ENCODE measurements at places on chromosomes 6 and 20.
A peak's percentile ranks its signal among the peaks of the same experiment; 100 is the strongest.

GRCh38 chr6:45001663-45002062 is 326.5 kb upstream of the RUNX2 start:
- no peak for DNase-seq

DNA sequence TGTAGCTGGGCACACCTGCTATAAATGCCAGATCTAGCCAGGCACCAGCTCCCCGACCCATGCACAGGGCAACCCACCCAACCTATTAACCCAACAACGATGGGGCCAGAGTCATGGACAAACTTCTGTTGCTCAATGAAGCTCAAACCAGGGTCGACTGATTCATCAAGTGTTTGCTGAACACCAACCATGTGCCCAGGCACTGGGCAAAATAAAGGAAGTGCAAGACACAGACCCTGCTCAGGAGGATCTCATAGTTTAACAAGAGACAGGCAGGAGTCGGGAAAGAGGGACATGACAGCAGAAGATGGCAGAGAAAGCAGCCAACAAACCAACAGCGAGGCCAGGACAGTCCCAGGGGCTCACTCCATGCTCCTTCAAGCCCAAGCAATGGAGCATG is 18.8 kb downstream of the KCNK5 start:
- no peak for DNase-seq

DNA sequence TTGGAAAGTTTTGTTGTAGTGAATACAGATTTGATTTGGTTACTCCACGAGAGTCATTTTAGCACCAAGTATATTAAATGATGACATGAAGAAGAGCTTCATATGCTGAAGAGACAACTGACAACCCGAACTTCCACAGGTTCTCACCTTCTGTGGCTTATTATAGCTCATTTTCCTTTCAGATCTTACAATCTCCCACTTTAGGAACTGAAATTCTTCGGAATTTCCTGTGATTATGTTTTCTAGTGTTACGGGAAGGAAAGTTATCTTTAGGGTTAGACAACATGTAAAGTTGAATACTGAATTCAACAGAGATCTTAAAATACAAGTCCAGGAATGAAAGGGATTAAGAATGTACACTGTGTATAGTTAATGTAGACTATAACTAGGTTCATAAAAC is 49.6 kb upstream of the TXNDC5 start:
- DNase-seq, result no peak

DNA sequence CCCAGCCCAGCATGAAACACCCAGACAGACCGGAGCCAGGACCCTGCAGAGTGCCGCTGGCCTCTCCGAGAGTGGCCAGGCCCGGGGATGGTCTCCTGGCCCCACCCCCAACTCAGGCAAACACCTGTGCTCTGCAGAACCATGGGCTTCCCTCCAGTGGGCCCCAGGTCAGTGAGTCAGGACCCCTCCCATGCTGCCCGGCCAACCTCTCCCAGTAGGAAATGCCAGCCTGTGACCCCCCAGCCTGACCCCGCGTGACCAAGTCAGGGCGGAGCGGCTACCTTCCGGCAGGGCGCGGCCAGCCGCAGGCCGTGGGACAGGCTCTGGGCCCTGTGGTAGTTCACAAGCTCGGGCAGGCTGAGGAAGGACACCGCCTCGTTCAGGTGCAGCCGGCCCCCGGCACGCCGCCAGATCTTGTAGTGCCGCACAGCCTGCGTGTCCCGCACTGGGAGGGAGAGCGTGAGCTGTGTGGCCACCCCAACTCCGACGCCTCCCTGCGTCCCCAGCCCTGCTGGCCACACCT is 3.2 kb downstream of the PTK6 start:
- DNase-seq, result no peak

DNA sequence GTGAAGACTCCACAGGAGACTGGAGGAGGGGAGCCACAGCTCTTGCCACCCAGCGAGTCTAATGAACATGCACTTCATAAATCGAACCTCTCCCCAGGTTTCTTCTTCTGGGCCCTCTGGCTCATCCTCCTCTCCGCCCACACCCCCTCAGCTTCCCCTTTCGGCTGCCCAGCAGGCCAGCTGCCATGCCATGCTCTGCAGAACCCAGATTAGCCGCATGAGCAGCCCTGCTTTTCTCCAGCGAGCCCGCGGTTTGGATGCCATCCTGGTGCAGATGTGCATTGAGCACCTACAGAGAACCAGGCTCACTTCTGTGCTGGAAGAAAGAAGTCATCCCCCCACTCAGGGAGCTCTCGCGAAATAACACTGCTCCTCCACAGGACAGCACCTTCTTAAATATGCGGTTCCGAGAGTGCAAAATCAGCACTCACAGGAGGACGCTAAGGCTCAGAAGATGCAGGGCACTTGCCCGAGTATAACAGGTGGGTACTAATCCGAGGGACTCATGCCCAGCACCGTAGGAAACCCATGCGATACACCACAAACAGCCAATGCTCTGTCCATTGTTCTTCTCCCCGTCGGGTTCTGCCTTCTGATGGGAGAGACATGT is 143.0 kb upstream of the THBS2 start:
- DNase-seq, result no peak

DNA sequence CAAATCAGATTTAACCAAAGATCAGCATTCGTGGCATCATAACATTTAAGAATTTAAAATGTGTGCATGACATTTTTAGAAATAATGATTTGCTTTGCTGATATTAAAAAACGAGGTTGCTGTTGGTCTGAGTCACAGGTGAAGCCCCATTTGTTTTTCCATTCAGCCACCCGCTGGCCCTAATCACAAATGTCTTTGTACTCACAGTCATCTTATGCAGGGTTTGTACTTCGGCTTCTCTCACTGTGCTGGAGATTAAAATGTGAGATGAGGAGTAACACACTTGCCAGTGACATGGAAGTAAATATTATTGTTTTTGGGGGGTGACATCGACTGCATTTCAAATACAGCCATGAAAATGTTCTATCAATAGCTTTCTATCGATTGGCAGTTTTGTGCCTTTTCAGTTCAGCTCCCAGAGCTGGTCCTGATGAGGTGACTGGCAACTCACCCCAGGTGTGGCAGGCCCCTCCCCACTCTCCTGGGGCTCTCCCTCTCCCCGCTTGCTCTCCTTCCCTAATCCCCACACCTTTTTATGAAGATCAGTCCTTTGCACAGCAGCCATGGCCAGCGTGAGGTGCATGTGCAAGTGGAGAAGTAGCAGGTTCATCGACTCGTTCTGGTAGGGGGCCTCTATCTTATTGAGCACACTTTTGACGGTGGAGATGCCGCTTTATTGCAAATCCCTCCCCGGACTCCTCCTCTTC is 58.8 kb upstream of the FUCA2 start:
- no peak for DNase-seq

- DNase-seq, result peak; percentile 90
Measured at GRCh38 chr6:32943864-32944649, 3.2 kb upstream of the HLA-DMB start.

GRCh38 chr6:163263998-163264661 is 150.4 kb upstream of the QKI start:
- no peak for DNase-seq

GRCh38 chr6:34248198-34248726 is 544 bp downstream of the SMIM29 start:
- no peak for DNase-seq

DNA sequence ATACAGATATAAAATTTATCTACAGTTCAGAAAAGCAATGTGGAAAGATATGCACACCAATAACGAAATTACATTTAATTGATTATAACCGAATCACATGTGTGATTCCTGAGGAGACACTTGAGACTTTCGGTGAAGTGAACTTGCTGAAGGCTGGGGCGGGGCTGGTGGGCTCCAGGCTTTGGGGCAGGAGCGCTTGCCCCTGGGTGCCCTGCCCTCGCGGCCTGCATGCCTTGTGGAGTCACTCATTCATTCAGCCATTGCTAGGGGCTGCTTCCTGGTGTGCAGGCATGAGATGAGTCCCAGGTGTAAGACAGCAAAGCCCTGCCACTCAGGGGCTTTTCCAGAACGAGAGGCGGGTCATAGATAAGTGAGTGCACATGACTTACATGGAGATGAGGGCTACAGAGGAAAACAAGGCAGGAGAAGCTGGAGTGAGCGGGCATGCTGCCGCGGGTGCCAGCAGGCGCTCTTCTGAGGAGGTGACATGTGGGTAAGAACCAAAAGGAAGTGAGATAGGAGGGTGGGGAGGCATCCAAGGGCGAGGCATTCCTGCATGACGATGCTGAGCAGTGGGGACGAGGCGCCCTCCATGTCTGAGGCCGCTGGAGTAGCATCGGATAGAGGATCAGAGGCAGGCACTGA is 88.7 kb downstream of the BMP7 start:
- DNase-seq, result no peak

DNA sequence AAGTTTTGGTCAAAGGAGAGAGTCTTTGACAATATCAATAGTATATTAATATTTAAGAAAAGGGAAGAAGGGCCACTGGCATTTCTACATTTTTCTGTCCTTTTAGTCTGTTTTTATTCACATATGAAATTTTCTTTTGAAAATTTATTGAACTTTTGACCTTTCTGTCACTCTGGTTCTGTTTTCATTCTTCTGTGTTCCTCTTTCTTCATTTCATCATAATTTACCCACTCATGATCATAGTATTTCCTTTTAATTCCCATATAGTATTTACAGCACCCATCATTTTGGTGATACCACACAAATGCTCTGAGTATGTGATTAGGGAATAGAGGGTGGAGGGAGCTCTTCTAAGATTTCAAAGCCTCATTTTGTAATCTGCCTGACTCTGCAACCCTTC is 142.8 kb downstream of the GJA1 start:
- no peak for DNase-seq

- no peak for DNase-seq
Measured at GRCh38 chr20:1830240-1830639, 65.0 kb upstream of the SIRPA start.

- no peak for DNase-seq
Measured at GRCh38 chr6:7445101-7445500, 55.5 kb downstream of the RIOK1 start.

GRCh38 chr6:27293436-27294098 is 18.5 kb downstream of the POM121L2 start:
- no peak for DNase-seq

- DNase-seq, result no peak
Measured at GRCh38 chr6:137254966-137255365, 35.8 kb upstream of the IFNGR1 start.

- no peak for DNase-seq
Measured at GRCh38 chr20:49478754-49479689, 3.4 kb downstream of the KCNB1 start.

DNA sequence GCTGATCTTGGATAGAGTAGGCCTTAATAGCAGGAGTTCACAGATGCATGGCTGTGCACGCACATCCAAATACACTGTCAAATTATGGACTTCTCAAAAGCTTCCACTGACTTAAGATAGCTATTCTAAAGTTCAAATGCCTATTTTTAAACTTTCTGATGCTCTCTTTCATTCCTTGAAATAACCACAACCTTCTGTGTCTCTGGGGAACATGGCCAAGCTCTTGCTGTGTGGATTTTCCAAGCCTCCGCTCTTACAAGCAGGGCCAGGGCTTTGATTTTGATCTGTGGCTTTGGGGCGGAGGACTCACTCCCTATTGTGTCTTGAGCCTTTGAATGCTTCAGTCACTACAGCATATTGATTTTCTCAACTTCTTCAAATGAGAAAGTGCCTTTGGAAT is 35.7 kb upstream of the SNRPB2 start:
- DNase-seq, result no peak

DNA sequence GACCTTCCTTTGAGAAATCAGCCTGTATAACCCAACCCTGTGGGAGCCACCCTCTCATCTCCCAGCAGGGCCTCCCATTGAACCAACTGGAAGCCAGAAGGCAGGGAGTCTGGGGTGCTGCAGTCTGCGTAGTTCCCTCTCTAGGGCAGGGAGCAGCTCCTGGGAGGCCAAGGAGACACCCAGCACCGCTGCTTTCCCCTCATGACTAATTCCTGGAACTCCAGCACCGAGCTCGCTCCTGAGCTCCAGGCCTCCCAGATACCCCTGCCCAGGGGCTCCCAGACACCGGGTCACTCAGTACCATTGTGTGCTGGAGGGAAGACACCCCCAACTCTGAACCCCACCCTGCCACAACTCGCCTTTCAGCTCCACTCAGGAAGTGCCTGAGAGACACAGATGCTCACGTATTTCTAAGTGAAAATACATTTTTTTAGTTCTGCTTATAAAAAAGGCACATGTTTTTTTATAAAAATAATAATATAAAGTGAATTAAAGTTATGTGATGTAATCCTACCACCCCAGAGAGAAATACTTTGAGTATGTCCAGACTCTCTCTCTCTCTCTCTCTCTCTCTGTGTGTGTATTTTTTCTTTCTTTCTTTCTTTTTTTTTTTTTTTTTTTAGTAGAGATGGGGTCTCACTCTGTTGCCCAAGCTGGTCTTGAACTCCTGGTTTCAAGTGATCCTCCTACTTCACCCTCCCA is 17.5 kb downstream of the PIM1 start:
- no peak for DNase-seq

DNA sequence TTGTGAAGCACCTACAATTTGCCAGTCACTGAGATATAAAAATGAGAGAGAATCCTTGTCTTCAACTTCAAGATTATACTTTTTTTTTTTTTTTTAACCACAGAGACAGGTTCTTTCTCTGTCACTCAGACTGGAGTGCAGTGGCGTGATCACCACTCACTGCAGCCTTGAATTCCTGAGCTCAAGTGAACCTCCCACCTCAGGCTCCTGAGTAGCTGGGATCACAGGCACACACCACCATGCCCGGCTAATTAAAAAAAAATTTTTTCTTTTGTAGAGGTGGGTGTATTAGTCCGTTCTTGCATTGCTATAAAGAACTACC is 51.6 kb upstream of the PMEPA1 start:
- no peak for DNase-seq

GRCh38 chr6:7409740-7410139 is 20.1 kb downstream of the RIOK1 start:
- DNase-seq, result no peak

- DNase-seq, result no peak
Measured at GRCh38 chr20:61733891-61734732, 331.6 kb downstream of the TAF4 start.

DNA sequence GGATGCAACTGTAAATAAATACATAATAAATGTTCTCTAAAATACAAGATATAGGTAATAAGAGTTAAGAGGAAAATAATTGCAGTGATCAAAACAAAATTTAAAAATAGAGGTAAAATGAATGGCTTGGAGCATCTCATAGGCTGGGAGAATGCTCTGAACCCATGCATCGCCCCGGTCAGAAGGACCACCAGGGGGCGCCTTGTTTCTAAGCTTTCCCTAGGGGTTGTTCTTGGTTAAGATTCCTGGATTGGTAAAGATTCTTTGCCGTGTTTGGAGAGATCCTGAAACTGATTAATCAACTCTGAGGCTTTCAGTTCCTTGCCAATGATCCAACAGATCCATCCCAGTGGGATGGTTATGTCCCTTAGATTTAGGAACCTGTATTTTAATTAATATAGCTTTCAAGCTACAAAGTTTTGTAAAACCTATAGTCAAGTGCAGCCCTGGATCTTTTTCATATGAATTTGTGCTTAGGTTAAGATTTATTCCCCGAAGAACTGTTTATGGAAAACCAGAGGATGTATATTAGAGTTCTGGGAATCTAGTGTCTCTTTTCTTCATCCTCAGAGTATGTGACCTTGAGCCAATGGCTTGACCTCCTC is 45.3 kb upstream of the PRELID3B start:
- no peak for DNase-seq
